Spinal cord (tissue), 10 donors: ENCODE measurements at places on chromosomes 13 and 19.

- DNase-seq, result no peak
Measured at GRCh38 chr13:41492432-41493260, 35.3 kb downstream of the RGCC start.

GRCh38 chr13:40013554-40013953, 358.1 kb downstream of the COG6 start:
- DNase-seq, result no peak

DNA sequence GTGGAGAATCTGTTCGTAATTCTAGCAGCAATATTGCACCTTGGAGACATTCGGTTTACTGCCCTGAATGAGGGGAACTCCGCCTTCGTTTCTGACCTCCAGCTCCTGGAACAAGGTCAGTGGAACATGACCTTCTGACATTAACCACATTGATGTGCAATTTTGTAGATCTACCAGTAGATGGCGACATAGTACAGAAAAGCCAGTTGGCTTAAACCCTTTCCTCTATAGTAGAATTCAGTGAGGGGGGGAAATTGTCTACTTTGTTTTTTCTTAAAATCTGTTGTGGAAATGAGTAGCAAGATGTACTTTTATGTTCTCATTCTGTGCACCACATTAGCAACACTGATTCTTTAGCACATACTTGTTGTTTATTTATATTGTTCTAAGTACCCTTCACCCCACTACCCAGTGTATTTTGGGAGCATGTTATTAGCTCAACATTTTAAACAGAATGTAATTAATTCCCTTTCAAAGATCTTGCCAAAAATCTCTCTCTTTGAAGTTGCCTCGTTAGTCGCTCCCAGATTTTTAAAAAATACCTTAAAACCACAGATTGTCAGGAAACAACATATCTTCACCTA, 332.2 kb downstream of the MYO16 start:
- peak; percentile 15 for DNase-seq

GRCh38 chr13:57734306-57734705, 102.8 kb downstream of the PCDH17 start:
- peak; percentile 56 for DNase-seq

GRCh38 chr13:36778083-36778671, 40.8 kb upstream of the RFXAP start:
- DNase-seq, result no peak

DNA sequence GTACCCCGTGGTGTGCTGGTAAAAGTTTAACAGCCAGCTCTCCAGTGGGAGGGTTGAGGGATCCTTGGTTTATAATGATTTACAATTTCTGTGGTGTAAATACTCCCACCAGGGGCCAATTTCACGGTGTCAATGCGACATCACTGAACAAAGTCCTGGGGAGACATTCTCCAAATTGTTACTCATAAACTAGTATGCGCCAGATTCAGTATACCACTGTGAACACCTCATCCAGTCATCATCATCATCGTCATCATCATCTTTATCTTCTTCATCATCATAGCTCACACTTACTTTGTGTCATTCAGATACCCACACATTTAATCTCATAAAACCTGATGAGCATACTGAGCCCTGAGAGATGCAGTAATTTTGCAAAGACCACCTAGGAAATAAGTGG, 17.2 kb upstream of the TNFSF14 start:
- DNase-seq, result no peak

- DNase-seq, result no peak
Measured at GRCh38 chr13:51423766-51424165, 29.1 kb downstream of the INTS6 start.

DNA sequence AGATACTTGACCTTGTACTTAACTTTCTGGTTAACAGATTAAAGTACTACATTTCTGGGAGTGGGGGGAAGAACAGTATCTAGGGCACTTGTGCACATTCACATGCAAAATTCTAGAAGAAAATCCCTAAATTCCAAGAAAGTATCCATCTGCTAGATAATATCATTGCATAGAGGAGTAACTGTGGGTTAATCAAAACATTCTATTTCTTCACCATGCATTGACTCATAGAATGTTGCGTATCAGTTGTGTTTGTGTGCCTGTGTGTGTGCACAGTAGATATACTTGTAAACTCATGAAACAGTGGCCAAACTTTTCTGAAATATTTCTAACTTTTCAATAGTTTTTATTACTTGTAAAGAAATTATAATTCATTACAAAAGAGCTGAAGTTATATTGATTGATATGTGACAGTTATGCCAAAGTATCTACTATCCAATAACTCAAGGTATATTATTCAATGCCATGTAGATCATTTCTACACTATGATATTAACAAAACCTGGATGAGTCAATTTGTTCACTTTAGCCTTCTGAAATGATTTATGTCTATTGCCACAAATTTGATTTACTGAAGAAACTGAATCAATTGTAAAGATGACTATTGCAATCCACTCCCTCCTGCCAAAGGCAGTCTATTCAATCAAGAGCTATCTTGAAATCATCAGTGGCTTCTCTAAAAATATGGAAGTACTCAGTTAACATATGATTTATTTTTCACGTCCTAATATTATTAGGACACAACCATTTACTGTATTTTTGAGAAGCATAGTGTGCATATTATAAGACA, 756.7 kb upstream of the ARGLU1 start:
- no peak for DNase-seq

- peak; percentile 82 for DNase-seq
Measured at GRCh38 chr13:94416454-94417080, 62.9 kb downstream of the DCT start.

DNA sequence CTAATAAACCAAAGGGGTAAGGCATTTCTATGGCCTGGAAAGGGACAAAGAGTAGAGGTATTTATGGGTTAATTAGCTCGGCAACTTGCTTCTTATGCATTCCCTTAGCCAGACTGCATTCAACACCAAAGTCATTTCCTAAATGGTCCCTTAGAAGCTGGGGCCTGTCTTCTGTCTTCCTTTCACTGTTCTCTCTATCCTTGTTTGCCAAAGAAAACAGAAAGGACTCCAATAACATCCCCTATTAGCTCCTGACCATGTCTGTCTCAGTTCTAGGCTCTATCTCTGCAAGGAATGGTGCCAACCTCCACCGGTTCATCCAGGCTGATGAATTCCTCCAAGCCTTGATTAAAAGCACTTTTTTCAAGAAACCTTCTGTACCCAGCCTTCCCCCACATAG, 123.5 kb downstream of the KCTD12 start:
- DNase-seq, result no peak

DNA sequence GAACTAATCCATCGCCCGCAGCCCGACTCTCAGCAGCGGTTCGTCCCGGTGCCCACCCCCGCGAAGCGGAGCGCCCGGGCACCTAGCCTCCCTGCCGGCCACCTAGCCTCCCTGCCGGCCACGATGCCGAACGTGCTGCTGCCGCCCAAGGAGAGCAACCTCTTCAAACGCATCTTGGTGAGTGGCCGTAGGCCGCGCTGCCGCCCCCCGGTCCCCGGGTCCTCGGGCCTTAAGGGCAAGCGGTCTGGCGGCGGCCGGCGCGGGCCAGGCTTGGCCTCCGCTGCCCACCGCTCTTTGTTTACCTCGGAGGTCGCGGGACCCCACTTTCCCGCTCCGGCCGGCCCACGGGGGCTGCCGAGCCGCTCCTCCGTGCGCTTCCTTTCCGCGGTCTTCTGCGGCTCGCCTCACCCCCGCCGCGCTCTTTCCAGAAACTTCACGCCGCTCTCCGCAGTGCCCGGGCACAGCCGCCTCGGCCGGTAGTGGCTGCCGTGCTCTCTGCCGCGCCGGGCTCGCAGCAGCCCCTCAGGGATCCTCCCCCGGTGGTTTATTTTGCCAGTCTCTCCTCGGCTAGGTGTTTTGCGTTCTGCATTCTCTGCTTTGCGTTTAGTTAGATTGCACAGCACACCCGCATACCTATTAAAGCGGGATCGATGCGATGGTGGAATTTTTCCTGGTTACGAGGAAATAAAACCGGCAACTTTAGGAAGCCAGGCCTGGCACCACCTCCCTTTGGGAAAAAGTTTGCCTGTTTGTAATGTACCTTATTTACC, 524 bp downstream of the NAA16 start:
- no peak for DNase-seq

DNA sequence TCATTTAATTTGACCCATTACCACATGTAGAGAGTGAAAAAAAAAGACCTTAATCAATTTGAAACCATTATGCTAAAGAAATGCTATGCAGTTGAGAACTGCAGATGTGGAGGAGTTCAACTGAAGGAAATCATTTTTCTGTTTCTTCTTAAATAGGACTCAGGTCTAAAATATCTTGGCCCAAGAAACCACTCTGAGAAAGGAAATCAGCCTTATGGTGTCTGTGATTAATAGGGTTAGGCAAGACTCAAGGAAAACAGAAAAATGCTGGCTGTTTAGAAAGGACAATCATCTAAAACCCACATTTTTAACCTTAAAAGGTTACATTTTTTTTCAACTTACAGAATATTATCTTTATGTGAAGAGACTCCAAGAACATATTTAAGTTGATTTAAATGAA, 1.9 kb upstream of the SLITRK1 start:
- DNase-seq, result no peak

- no peak for DNase-seq
Measured at GRCh38 chr13:74839656-74840055, 642.3 kb downstream of the TBC1D4 start.

DNA sequence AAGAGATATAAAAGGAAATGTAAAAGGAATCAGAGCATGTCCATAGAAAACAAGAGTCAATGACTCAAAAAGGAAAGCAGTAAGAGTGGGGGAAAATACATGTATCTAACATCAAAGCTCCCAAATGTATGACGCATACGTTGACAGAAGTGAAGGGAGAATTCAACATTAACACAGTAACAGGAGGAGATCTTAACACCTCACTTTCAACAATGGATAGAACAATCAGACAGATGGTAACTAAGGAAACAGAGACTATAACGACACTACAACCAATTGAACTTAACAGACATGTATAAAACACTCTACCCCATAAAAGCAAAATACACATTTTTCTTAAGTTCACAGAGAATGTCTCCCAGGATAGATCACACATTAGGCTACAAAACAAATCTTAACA, 774.8 kb upstream of the ARGLU1 start:
- DNase-seq, result no peak

GRCh38 chr13:33069365-33069764, 53.1 kb downstream of the KL start:
- DNase-seq, result no peak

DNA sequence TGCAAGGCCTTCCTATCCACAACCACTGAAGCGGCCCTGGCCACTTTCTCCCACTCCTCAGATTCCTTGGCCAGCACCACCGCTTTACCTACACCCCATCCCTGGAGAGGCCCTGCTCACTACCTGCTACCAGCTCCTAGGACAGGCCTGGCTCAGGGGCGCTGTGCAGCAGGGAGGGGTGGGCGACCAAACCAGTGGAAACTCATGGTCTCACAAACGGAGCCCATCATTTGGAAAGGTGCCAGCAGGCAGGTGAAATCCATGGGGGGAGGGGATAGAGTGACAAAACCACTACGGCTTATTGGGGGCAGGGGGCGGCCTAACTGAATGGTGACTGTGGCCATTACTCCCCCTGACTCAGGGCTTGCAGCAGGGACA, 27.6 kb downstream of the C19orf47 start:
- no peak for DNase-seq

GRCh38 chr13:99464441-99464949, 36.8 kb upstream of the TM9SF2 start:
- DNase-seq, result no peak

DNA sequence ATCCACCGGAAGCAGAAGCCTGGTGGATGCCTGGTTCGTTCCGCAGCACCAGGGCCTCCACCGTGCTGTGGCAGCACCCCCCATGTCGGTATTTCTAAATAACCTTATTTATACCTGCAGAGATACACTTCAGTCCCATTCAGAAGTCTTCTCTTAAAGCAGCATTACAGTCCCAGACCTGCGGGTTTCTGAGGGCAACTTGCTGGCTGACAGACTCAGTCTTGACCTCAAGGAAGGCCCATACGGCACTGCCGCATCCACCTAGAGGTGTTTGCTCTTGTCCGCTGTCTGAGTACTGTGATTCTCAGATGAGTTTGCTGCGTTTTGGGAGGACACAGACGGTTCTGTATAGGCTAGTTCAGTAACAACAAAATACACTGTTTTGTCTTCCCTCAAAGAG, 16.9 kb upstream of the TEX29 start:
- no peak for DNase-seq

DNA sequence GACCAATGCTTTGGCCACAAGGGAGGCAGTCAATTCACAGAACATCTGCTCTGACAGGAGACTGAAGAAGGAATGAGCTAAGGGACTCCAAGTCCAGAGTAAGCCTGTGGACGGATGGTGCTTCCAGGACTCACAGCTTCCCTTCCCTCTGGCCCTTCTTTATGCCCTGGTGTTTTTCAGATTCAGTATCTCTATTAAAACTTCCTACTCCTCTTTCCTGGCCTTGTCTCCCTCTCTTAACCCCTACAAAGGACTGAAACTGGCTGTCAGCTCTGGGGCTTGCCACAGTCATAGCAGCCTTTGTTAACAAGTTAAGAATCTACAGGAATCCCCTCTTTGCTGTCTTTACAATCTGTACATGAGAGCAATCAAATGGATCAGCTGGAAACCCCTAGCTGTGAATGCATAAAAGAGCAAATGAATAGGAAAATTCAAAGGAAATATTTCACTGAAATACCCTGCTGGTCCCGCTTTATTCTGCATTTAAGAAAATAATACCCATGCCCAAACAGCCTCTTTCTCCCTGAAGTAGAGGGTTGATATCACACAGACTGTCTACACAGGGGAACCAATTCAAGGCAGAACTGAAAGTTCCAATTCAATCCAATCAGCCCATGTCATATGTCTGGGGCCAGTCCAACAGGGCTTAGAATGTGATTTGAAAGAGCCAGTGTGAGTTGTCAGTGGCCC, 192.3 kb downstream of the MZT1 start:
- peak; percentile 68 for DNase-seq

GRCh38 chr19:2317300-2317699, 9.3 kb upstream of the LINGO3 start:
- DNase-seq, result no peak
